ENCODE measurements at places on chromosomes 16 and 17. TPM values are rescaled to one million over a fixed set of nuclear protein-coding genes. Genes with fewer than 3 reads are reported as not detected.

Gene KLHL10
- total RNA-seq = 0.18 TPM

Gene HBA1
- not detected for total RNA-seq

Gene CBLN1
- not detected for total RNA-seq

Gene RAMP2
- total RNA-seq = 0.28 TPM

Gene TNP2
- total RNA-seq = not detected

Gene SYT17
- not detected for total RNA-seq

Gene SYNGR3
- 1.9 TPM for total RNA-seq

Gene PLXDC1
- under 0.01 TPM for total RNA-seq

Gene AURKB
- total RNA-seq = 45.9 TPM

Gene TMC7
- total RNA-seq = 0.28 TPM

Gene KIF2B
- not detected for total RNA-seq

Gene ACE
- 1.4 TPM for total RNA-seq

Gene ABCA9
- total RNA-seq = under 0.01 TPM

Gene LDHD
- not detected for total RNA-seq

Gene ZPBP2
- total RNA-seq = not detected

Gene TBC1D3K
- not detected for total RNA-seq

Gene CBX1
- total RNA-seq = 35.0 TPM

Gene PDK2
- total RNA-seq = 26.7 TPM

Gene CACNA1H
- 1.6 TPM for total RNA-seq

Gene SNX20
- total RNA-seq = not detected

Gene AKTIP
- total RNA-seq = 18.9 TPM

Gene SPAG5
- 60.8 TPM for total RNA-seq

Gene NPIPA8
- 1.1 TPM for total RNA-seq

Gene NPTX1
- total RNA-seq = 23.3 TPM

Gene TSC2
- 22.8 TPM for total RNA-seq

Gene TEX14
- total RNA-seq = not detected

Gene CFDP1
- 15.6 TPM for total RNA-seq

Gene FGF11
- total RNA-seq = 0.18 TPM

Gene TRIM16
- total RNA-seq = 52.5 TPM

Gene NDUFAF8
- 21.1 TPM for total RNA-seq

Gene TBC1D26
- not detected for total RNA-seq

Gene STX1B
- 3.9 TPM for total RNA-seq

Gene MRC2
- total RNA-seq = 37.5 TPM

Gene AP2B1
- total RNA-seq = 125 TPM

Gene SIAH1
- 16.9 TPM for total RNA-seq

Gene SCARF1
- total RNA-seq = 0.28 TPM

Gene CD300E
- total RNA-seq = not detected

Gene HS3ST3B1
- total RNA-seq = 4.3 TPM

Gene ZG16
- not detected for total RNA-seq

Gene CA4
- not detected for total RNA-seq

Gene PDE6G
- not detected for total RNA-seq

Gene GDPD3
- total RNA-seq = under 0.01 TPM

Gene USH1G
- not detected for total RNA-seq

Gene GPATCH8
- total RNA-seq = 13.3 TPM

Gene ZNF469
- total RNA-seq = 1.4 TPM

Gene PMFBP1
- total RNA-seq = under 0.01 TPM

Gene DYNC1LI2
- 98.9 TPM for total RNA-seq

Gene CD19
- total RNA-seq = not detected

Gene EFCAB5
- total RNA-seq = not detected

Gene RASL10B
- 3.6 TPM for total RNA-seq

Gene AFMID
- 45.5 TPM for total RNA-seq

Gene SLC12A3
- not detected for total RNA-seq

Gene B4GALNT2
- total RNA-seq = under 0.01 TPM

Gene TP53TG3B
- total RNA-seq = not detected

Gene SCN4A
- not detected for total RNA-seq

Gene TSR3
- 46.4 TPM for total RNA-seq

Gene KRT222
- total RNA-seq = not detected

Measured in IMR-90 (cell line).